ENCODE measurements at places on chromosomes 1 and 21.

- DNase-seq: no peak
These were observed 41.3 kb upstream of the RUNX1 start for GRCh38 chr21:35090403-35090802.

GRCh38 chr1:159250638-159251216 is 46.1 kb downstream of the ACKR1 start:
- no peak for DNase-seq

GRCh38 chr1:16367968-16368890 is 1.2 kb downstream of the SZRD1 start:
- DNase-seq: no peak

GRCh38 chr1:11362547-11363021 is 89.6 kb downstream of the UBIAD1 start:
- DNase-seq: no peak

- no peak for DNase-seq
These were observed 20.6 kb upstream of the KCNJ15 start for GRCh38 chr21:38236232-38236631.

DNA sequence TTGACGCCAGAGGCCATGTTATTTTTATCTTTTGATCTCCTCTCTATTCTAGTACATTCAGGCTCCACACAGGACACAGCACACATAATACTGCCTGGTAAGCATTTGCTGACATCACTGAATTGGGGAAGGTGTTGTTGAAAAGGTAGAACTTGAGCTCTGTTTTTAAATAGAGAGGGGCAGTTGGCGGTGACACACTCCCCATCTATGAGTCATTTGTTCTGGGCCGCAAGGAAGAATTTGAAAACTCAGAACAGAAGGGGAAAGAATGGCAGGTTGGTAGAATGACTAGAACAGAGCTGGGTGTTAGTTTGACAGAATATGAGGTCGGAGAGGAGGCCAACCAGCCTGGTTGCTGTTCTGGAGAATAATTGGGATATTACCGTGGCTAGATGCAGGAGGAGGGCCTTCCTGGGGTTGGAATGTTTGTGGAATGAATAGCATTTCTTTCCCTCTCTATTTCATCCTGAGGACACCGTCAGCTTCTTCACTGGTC is 52.1 kb upstream of the ERRFI1 start:
- peak; percentile 81 for DNase-seq

DNA sequence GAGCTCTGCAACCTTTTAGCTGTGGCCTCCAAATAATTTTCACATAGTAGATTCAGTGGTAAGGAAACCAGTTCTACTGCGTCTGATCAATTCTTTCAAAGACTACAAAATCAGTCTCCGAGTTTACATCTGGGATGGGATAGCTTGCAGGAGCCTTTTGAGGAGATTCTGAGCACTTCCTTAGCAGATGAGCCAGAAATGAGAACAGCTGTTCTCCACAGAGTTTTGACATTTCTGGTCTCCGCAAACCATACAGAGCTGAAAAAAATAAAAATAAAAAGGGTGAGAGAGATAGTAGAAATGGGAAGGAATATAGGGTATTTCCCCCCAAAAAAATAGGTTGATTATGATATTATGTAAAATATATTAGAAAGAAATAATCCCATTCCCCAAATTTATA is 119.3 kb downstream of the LYPLAL1 start:
- no peak for DNase-seq

DNA sequence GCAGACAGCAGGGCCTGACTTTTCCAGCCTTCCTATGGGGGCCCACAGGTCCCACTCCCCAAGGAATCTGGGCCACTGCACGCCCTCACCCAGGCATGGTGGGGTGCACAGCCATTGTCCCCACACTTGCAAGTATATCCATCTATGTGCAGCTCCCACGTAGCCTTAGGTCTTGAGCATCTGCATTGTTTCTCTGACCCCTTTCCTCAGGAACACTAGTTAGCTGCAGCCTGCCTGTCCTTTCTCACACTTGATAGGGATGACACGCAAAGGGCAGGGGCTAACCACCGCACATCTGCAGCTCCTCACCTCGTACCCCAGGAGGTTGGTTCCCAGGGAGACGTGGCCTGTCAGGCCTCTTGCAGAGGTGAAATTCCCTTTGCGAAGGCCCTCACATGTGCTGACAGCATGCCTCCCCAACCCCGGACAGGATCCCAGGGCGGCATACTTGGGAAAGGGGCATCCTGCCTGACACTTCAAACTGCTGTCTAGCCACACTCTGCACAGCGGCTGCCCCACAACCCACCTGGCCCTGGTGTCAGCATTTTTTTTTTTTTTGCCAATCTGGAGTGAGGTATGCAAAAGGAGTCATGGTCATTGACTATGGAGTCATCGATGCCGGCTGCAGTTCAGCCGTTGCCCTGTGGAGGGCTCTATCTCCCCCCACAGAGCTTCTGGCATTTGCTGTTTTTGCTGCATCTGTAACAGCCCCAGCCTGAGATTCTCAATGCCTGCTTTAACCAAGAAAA is 5.0 kb downstream of the JMJD4 start:
- peak; percentile 66 for DNase-seq

GRCh38 chr1:27445177-27445936 is 44.6 kb downstream of the WASF2 start:
- no peak for DNase-seq

DNA sequence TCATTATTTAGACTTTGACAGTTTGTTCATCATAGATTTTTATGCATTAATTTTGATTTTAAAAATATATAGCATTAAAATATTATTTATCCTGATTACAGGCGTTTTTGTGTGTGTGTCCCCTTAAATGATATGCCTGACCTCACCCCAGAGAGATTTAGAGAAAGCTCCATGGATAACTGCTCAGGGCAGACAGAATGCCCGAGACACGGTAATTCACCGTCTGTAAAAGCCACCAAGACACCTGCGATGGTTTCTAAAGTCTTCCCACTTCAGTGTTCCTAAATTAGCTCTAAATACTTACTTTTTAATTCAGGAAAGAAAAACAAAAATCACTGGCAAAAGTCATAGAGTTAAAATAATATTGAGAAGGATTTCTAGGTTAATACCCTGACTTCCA is 350.6 kb upstream of the RUNX1 start:
- DNase-seq: no peak

DNA sequence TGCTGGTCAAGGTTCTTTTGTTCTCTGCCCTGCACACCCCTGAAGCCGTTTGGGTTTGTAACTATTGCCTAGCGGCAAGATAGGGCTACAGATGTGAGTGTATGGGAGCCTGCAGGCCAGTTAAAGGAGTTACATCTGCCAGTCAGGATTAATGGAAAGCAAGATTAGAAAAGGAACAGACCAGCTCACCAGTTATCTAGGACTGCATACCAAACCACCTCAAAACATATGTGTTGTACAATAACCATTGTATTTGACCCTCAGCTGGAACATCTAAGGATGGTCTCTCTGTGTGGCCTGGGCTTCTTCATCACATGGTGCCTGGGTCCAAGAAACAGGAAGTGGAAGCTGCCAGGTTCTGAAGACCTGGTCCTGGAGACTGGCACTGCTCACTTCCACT is 52.5 kb upstream of the FBXO28 start:
- no peak for DNase-seq

DNA sequence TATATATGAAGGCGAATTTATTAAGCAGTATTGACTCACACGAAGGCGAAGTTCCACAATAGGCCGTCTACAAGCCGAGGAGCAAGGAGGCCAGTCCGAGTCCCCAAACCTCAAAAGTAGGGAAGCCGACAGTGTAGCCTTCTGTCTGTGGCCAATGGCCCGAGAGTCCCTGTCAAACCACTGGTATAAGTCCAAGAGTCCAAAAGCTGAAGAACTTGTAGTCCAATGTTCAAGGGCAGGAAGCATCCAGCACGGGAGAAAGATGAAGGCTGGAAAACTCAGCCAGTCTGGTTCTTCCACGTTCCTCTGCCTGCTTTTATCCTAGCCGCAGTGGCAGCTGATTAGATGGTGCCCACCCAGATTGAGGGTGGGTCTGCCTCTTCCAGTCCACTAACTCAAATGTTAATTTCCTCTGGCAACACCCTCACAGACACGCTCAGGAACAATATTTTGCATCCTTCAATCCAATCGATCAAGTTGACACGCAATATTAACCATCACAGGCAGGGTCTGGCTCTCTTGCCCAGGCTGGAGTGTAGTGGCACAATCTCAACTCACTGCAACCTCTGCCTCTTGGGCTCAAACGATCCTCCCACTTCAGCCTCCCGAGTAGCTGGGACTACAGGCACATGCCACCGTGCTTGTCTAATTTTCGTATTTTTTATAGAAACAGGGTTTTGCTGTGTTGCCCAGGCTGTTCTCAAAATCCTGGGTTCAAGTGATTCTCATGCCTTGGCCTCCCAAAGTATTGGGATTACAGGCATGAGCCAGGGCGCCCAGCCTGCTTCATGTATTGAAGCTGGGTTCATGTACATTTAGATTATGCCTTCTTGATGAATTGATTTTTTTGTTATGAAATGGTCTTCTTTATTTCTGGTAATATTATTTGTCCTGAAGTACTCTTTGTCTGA is 85.3 kb downstream of the DHRS3 start:
- DNase-seq: no peak

GRCh38 chr1:8166406-8166805 is 140.3 kb upstream of the ERRFI1 start:
- DNase-seq: no peak

DNA sequence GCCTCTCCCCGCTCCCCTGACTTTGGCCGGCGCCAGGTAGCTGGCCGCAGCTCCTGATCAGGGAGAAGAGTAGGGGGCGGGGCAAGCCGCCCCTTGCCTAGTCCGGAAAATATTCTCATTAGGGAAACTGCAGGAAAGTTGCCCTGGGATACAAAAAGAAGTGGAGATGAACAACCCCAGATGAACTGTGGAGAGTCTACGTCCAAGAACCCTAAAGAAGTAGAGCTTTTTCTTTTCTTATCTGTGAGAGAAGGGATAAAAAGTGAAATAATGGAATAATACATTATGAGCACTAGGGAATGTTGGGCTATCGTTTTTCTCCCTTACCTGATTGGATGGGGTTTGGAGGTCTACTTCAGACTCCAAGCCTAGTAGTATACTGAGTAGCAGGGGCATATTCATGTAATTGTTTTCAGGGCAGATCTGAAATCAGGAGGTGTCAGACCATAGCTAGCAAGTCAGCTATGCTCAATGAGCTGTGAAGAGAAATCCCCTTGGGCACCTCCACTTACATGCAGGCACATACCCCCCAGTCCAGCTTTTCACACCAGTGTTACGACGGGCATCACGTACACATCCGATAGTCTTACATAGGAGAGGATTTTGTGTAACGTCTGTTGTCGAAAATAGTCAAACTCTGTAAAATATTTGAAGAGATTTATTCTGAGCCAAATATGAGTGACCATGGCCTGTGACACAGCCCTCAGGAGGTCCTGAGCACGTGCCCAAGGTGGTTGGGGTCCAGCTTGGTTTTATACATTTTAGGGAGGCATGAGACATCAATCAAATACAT is 1.7 kb upstream of the DUSP10 start:
- DNase-seq: no peak

GRCh38 chr1:19123837-19124236 is 86.2 kb downstream of the UBR4 start:
- no peak for DNase-seq

GRCh38 chr1:163307479-163308171 is 14.1 kb upstream of the NUF2 start:
- DNase-seq: peak; percentile 85

- DNase-seq: no peak
These were observed 53.4 kb downstream of the MIER1 start for GRCh38 chr1:66978201-66978600.

- no peak for DNase-seq
These were observed 128.5 kb upstream of the KCNK1 start for GRCh38 chr1:233485385-233485784.

DNA sequence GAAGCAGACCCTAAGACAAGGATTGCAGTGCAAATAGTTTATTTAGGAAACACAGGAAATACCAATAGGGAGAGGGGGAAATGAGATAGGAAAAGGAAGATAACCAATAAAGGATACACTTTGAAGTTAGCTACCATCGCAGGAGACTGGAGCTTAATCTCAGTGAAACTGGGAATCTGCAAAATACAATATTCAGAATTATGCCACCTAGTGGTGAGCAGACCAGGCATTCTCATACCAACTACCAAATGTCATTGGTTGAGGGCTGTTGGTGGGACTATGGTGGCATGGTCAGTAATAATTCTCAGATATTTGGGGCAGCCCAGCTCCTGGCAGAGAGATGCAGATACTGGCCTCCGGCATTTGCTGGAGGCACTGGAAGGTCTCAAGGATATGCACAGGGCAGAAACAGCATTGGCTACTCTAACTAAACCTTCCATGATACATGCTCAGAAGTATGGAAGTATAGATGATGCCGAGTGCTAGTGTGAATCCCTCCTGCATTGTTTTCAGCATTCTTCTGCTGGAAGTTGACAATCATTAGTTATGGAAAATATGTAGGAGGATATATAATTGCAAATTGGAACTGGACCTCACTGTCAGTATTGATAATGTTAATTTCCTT is 11.8 kb upstream of the ZFP69B start:
- DNase-seq: no peak

- DNase-seq: no peak
These were observed 41.3 kb downstream of the PIK3C2B start for GRCh38 chr1:204453141-204453772.

- no peak for DNase-seq
These were observed 37.3 kb downstream of the SNRPE start for GRCh38 chr1:203898458-203899352.

DNA sequence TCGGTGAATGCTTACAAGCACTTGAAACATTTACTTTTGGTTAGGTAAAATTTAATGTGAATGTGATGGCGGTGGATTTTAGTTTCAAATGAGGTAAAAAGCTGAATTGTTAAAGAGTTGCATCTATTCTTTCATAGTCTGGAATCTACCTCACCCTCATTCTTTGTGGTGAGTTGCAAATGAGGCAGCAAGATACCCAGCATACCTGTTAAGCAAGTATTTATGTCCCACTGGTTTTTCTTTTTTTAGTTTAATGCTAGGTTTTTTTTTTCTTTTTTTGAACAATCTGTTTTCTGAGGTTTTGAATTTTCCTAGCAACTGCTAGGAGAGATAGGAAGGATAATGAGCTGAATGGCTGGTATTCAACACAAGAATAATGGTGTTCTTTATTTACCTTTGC is 127.9 kb upstream of the CACYBP start:
- DNase-seq: no peak

- DNase-seq: no peak
These were observed 35.1 kb upstream of the CNN3 start for GRCh38 chr1:94961988-94962387.

GRCh38 chr21:43981871-43982210 is 30.3 kb upstream of the TRAPPC10 start:
- DNase-seq: no peak

DNA sequence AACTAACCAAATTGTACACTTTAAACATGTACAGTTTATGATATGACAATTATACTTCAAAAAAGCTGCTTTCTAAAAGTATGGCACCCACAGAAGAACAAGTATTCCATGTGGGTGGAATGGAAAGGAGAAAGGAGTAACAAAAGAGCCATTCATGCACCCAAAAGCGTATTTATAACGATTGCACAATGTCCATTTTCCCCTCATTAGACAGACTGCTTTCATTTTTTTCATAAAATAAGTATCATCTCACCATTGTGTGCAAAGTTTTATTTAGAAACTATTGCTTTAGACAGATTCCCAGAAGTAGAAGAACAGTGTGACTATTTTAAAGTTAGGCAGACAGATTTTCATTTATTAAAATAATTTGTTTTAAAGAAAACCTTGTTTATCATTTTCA is 59.6 kb downstream of the KIAA0319L start:
- DNase-seq: no peak

Measured in fibroblast of upper back skin (primary cell).